Inflammatory macrophage (primary cell): ENCODE measurements at places on chromosomes 12 and 14.

DNA sequence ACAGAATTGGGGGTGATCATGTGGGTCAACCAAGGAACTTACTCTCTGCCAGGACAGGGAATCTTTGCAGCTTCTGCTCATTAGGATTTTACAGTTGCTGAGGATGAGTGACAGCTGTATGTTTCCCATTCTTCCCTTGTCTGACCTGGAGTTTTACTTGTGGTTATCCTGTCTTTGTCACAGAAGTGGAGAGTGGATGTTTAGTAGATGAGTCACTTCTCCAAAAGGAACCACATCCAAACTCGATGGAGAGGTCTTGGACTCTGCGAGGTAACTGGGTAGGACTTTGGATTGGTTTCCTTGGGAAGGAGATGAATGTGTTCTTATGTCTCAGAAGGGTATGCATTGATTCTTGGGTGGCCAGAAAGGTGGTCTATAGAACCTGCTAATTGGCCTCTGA lies 53.8 kb upstream of the USP44 start:
- no peak for DNase-seq

GRCh38 chr12:109163167-109163566 lies 46.8 kb downstream of the ACACB start:
- DNase-seq = no peak

DNA sequence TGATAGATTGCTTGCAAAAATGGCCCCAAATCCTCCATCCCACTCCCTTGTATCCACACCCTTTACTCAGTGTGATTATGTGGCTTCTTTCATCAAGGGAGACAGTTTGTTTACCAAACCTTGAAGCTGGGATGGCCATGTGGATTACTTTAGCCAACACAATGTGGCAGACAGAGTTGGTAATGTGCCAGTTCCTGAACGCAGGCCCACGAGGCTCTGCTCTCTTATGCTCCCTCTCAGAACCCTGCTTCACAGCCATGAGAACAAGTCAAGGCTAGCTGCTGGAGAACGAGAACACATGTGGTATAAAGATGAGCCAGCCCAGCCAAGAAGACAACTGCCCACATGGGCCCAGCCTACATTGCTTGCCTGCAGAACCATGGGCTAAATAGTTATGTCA lies 162.3 kb downstream of the NDUFA12 start:
- no peak for DNase-seq

GRCh38 chr14:64899958-64900357 lies 14.3 kb upstream of the CHURC1 start:
- DNase-seq = no peak

DNA sequence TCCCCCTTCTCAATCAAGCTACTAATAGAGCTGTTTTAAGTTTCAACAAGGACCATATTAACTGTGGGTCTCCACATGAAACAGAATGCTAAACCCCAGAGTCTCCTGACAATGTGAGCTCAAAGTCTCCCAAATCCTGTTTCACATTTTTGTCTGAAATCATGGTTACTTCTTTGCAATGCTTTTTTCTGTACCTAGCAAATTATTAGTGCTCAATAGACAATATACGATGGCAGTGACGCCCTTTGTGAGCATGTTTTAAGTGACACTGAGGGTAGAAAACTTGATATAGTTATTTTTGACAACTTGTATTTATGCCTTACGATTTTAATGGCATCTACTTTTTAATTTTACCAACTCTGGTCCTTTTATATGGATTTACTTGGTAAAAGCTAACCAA lies 85.4 kb upstream of the SOX5 start:
- no peak for DNase-seq

DNA sequence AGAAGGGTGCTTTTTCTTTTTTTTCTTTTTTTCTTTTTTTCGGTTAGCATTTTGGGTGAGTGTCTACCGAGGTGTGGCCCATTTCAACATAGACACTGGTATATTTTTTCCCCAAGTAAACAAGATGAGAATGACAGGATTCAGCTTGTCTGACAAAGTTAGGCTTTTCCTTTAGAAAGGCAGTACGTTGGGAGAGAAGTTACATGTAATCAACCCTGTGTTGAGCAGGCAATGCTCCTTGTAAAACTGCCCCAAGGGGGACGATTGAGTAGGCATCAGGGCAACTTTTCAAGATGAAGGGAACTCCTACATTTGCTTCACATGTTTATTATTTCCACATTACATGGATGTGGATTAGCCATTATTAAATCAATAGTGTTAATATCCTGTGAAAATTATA lies 1.7 kb downstream of the EMP1 start:
- DNase-seq = no peak

- DNase-seq = no peak
Observed at GRCh38 chr12:98259693-98260092, 255.7 kb upstream of the TMPO start.

- DNase-seq = no peak
Observed at GRCh38 chr14:80930095-80930494, 11.4 kb downstream of the CEP128 start.
